Stimulated activated CD8-positive, alpha-beta memory T cell treated with anti-CD3 and anti-CD28 coated beads, Interleukin-7, amount 100 ng/mL, for 48 hours (primary cell): ENCODE measurements at places on chromosomes 3 and 15.

DNA sequence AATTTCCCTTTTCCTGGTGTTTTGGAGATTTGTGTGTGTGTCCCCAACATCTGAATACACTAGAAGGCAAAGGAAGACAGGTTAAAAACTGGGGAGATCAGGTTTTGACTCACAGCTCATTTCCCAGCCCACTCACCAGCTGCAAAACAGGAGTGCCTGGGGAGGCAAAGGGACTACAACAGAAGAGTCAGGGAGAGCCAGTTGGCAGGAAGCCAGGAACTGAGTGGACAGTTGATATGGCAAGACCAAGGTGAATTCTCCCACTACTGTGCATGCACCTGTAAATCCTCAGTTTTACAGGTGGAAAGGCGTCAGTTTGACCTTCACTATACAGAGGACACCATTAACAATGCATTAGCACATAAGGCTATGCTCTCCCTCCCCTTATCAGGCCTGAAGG is 901.5 kb upstream of the SEMA6D start:
- DNase-seq = no peak

DNA sequence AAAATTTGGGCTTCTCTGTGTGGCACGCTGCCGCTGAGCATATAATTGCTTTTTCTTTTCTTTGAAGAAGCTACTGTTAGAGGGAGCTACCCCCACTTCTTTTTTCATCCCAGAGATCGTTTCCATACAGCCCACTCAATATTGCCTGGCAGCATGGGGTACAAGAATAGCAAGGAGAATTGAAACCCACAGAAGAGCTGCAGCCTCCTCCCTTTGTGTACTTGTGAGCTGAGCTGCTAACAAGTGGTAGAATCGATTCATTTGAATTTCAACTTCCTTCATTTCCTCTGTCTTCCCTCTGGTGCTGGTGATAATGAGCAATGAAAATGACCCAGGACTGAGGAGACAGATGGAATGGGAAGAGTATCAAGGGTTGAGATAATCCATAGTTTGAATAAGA is 64.9 kb downstream of the LRRC3B start:
- no peak for DNase-seq

GRCh38 chr3:7421065-7421464 is 560.1 kb downstream of the GRM7 start:
- no peak for DNase-seq

GRCh38 chr15:99455789-99456160 is 110.0 kb upstream of the MEF2A start:
- DNase-seq = no peak

DNA sequence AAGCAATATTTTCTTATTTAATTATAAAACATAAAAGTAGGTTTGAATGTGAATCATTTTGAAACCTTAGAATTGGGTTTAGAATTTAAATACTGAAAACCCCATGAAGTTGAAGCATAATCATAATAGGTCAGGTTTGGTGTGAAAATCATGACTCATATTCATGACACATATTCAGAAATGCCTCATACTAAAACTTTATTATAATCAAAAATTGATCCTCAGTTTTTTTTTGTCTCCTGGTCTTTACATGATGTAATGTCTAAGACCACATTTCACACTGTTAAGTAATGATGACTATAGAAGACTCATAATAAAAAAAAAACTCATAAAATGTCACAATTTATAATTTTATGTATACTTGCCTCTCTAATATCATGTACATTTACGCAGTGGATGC is 190.4 kb downstream of the FOXP1 start:
- no peak for DNase-seq

GRCh38 chr3:158094235-158095110 is 11.7 kb downstream of the SHOX2 start:
- DNase-seq = no peak

DNA sequence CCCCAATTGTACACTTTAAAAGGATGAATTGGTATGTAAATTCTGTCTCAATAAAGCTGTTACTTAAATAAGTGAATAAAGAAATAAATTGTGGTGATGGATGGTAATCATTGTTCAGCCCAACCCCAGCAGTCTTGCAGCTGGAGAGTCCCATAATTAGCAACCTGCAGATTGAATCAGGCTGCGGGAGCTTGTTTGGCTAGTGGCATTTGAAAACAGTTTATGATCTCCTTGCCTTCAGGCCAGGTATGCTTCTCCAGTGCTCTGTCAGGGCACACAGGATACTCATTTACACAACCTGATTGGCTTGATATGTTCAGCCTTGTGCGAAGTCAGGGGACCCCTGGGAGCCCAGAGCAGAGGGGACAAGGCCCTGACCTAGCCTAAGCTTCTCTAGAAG is 16.5 kb upstream of the TSEN2 start:
- DNase-seq = no peak

DNA sequence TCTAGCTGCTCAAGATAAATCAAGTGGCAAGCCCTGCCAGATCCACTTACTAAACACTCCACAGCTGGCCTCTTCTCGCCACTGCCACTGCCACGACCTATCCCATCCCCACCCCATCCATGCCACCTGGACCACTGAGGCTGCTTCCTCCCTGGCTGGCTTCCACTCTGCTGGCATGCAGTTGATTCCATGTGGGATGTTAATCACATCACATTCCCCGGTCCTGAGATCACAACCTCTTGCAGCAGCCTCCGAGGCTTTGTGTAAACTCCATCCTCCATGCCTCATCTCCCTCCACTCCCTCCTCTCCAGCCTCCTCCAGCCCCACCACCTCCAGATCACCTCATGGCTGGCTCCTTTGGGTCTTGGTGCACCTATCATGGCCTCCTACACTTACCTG is 7.7 kb downstream of the NCKIPSD start:
- no peak for DNase-seq

DNA sequence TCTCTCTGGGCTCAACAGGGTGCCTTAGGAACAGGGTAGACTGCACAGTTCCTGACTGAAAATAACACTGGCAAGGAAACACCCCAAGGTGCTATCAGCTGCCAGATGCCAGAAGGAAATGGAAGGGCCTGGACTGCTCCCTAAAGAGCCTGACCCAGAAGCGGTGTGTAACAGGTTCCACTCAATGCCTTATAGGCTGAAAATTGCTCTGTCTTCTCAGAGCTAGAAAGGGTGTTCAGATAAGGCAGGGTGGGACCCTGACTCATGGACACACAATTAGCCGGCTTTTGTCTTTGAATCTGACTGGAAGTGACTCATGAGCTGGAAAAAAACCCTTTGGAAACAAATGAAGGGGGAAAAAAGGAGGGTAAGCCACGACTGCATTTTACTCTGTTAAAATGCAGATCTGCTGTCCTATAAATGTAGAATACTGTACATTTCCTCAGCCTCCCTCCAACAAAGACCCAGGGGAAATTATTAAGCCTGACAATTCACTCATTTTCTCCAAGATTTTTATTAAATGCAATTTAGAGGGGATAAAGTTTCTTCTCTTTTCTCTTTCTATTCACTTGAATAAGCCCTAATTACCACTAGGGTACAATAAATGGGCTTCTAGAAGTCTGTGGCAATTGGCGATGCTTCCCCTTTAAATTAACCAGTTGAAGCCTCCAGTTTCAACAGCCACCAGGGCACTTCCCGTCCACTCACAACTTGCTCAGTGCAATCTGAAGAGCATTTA is 160.2 kb upstream of the TBL1XR1 start:
- no peak for DNase-seq

DNA sequence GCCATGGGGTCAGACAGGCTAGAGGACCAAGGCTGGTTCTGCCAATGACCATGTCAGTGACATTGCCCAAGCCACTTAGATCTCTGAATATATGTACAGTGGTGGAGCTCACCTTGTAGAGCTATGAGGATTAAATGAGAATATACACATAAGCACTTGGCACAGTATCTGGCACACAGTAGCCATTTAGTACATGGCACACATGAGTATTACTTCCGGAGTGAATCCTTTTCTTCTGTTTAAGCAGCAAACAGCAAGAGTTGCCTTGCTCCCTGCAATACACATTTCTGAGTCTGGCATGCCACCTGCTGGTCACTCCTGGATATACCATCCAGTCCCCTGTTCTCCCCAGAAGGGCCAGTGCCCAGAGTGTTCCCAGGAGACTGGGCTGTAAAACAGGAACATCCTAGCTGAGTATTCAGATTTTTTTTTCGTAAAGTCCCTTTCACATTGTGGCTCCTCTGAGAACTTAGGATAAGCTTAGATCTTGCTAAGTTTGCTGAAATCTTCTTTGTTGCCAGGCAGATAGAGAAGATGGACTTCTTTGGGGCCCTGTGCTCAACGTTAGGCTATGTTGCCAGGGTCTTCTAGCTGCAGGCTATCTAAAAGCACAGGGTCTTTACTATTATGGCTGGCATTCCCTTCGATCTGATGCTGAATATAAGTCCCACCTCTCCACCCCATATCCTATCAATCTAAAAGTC is 203.4 kb downstream of the ADAMTS9 start:
- peak; percentile 5 for DNase-seq

GRCh38 chr15:92989470-92989869 is 89.3 kb downstream of the CHD2 start:
- no peak for DNase-seq

GRCh38 chr3:150114873-150115540 is 144.3 kb upstream of the PFN2 start:
- no peak for DNase-seq

DNA sequence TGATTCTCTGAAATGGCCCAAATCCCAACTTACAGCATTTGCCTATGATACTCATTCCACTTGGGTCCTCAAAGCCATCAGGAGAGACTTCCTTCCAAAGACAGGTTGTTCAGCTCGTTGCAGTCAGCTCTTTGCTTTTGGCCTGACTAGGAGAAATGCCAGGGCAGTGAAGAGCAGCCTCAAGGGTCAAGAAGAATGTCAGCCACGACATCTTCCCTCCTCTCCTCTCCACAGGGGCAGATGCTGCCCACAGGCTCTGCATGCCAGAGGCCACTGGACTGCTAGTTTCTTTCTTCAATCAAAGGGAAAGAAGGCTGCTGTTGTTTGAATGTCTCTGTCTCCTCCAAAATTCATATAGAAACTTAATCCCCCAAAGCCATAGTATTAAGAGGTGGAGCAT is 201.7 kb upstream of the PFN2 start:
- DNase-seq = no peak

GRCh38 chr3:118781839-118782238 is 252.8 kb downstream of the IGSF11 start:
- DNase-seq = no peak
